Anterior cingulate cortex (tissue), 58 donors: ENCODE measurements at places on chromosomes 6 and 20.

GRCh38 chr6:105639124-105639523 is 236.2 kb upstream of the PREP start:
- DNase-seq, result no peak

DNA sequence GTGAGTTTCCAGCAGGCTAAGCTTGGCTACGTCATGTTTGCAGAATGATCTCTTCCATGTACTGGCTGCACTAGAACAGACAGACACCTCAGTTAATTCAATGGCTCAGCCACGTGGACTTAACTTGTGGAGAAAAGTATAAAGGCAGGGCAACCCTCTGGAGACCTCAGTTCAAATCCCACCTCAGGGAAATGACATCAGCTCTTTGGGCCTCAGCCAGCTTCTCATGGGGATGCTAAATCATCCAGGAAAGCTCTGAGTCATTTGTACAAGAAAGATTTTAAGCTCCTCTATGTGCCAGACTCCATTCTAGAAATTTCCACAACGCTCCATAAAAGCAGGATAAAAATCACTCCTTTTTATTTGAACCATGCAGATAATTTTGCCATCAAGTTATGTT is 128.5 kb upstream of the SALL4 start:
- DNase-seq, result no peak

- DNase-seq, result no peak
Measured at GRCh38 chr20:23125159-23125558, 39.0 kb upstream of the CD93 start.

- DNase-seq, result no peak
Measured at GRCh38 chr6:15420959-15421438, 175.1 kb downstream of the JARID2 start.

GRCh38 chr20:9235518-9235917 is 166.6 kb downstream of the PLCB4 start:
- no peak for DNase-seq

DNA sequence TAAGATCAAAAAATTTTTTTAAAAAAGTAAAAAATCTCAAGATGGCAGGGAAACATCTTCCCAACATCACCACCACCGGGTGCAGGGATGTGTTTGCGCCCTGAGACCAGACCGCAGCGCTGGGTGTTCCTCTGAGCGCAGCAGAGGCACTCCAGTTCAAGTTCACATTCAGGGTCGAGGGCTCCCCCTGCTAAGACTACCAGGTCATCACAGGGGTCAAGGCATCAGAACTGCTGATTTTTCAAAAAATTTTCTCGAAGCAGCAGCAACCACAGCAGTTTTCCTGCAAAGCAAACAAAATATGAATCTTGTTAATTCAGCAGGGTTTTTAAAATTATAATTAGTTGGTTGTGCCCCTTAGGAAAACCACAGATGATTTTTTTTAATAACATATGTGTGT is 83.1 kb downstream of the MYLK4 start:
- DNase-seq, result no peak

GRCh38 chr6:61711849-61712248 is 574.2 kb downstream of the KHDRBS2 start:
- no peak for DNase-seq

- no peak for DNase-seq
Measured at GRCh38 chr6:70409216-70409615, 4.1 kb upstream of the FAM135A start.

- DNase-seq, result no peak
Measured at GRCh38 chr6:168865-169455, 123.3 kb upstream of the DUSP22 start.

- no peak for DNase-seq
Measured at GRCh38 chr6:84618836-84619235, 145.6 kb downstream of the TBX18 start.

GRCh38 chr6:56017198-56017597 is 141.8 kb upstream of the BMP5 start:
- DNase-seq, result no peak

DNA sequence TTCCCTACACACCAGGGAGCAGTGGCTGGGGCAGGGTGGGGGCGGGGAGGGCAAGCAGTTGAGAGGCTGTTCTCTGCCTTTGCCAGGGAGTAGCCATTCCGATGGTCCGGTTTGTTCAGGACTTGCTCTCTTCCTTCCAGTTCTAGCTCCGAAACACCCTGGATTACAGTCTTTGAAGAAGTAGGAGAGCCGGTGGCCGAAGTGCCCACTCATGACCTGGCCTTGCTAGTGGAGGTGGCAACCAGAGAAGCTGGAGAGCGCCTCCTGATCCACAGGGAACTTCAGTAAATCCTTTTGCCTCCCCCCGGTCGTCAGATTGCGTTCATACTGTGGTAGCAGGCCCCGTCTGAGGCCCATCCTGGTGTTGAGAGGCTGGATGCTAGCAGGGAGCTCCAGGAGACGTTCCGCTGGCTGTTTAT is 92.8 kb downstream of the ARID1B start:
- DNase-seq, result no peak

DNA sequence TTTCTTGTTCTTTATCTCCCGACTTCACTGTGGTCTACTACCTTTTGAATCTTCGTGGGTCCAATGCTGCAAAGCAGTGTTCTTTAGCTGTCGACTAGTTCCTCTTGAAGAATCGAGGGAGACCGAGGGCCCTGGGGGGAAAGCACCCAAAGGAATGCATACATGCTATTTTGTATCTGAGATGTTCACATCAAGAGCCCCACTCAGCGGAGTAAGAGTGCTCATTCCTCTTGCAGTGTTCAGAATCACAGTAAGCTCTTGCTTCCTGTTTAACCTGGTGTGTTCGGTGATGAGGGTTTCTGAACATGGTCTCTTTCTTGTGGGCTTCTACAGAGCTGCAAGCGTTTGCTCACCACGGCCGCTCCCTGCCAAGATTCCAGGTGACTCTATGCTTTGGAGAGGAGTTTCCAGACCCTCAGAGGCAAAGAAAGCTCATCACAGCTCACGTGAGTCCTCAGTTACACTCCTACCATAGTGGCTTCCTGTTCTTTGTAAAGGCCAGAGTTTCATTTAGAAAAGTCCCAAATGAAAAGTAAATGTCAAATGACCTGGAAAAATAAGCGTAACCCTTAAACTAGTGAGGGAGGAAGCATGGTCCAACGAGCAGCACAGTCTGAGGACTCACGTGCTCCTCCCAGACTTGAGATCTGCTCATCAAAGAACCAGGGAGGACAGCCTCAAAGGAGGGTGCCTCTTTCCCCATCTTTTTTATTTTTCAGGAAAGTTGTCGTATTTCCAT is 13.3 kb downstream of the IRF4 start:
- no peak for DNase-seq

GRCh38 chr20:44081476-44081875 is 105.5 kb downstream of the JPH2 start:
- no peak for DNase-seq

DNA sequence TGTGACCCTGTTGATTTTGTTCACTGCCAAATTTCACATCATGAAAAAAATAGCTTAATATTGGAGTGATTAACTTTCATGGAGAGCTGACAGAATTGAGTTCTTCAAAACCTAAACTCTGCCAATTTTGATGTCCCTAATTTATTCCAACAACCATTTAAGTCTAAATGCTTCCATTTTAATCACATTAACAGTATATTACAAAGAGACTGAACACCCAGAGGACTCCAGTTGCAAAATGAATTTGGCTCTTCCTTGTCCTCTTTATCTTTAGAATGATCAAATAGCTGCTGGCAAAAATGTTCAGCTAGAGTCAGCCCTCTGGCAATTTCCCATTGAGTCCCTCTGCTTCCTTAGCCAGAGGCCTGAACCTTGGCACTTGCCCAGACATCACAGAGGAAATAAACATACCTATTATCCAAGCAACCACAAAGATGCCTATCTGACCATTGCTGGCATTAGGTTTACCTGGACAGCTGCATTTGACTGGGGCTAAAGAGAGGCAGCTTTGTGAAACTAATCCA is 299.0 kb upstream of the STXBP5 start:
- DNase-seq, result no peak
